ENCODE measurements at places on chromosomes 7 and 10. TPM values are rescaled to one million over a fixed set of nuclear protein-coding genes. Genes with fewer than 3 reads are reported as not detected.

- peak; percentile 72 for DNase-seq
Measured at GRCh38 chr10:101032637-101033224, 1.7 kb downstream of the SFXN3 start.

DNA sequence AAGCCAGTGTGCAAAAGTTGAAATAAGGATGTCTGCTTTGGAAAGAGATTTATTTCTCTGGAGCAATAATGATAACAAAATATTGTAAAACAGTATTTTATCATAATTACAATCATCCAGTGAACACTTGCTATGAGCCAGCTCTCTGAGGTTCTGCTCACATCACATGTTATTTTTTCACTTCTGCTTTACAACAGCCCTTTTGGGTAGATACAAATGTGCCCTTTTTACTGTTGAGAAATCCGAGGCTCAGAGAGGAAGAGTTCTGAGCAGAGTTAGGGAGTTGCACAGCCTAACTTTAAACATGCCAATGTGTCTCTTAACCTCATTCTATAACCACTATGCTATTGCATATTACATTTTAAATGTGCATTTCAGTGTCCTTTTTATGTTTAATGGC is 232.6 kb upstream of the CDC14C start:
- DNase-seq, result no peak

- DNase-seq, result no peak
Measured at GRCh38 chr7:127066974-127067373, 185.8 kb downstream of the GRM8 start.

DNA sequence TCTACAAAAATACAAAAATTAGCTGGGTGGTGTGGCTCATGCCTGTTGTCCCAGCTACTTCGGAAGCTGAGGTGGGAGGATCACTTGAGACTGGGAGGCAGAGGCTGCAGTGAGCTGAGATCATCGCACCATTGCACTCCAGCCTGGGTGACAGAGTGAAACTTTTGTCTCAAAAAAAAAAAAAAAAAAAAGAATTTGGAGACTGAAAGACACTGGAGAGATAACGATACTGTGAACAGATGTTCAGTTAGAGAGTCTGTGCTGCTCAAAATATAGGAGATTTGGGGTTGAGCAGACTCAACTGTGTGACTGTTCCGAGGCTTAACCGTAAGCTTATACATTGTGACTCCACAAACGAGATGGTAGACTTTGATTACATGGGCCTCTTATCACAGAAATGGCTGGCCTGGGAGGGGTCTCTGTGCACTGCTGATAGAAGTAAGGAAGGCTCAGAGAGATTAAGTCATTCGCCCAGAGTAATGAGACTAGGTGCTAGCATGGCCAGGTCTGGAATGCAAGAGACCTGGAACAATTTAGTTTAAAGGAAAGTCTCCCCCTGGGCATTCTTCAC is 19.4 kb downstream of the WBP1L start:
- DNase-seq, result no peak

DNA sequence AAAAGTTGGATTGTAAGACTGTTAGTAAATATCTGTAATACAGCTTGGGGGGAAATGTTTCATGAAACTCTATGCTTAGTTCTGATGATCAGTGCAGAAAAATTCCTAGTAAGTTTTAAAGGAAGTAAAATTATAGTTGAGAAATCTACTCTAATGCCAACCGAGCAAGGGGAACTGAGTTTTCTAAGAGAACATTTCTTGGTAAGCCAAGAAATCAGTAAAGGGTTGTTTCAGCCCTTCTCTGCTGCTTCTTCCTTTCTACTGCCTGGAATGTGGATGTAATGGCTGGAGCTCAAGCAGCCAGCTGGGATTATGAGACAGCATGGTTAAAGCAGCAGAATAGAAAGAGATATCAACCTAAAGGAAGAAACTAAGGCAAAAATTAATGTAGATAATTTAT is 15.9 kb upstream of the AKR1B1 start:
- DNase-seq, result no peak

DNA sequence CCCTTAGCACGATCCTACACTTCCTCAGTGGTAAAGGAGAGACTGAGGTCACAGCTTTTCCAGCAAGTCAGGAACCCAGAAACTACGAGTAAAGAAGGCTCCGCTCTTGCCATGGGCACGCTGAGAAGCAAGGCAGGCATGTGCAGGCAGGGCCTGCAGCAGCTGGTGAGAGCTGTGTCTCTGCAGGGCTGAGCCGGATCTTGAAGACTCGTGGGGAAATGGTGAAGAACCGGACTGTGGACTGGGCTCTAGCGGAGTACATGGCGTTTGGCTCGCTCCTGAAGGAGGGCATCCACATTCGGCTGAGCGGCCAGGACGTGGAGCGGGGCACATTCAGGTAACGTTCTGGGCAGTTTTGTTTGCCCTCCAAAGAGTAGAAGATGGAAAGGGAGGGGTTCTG is 51.9 kb upstream of the ZMIZ2 start:
- no peak for DNase-seq

- no peak for DNase-seq
Measured at GRCh38 chr10:86556933-86557649, 35.5 kb upstream of the WAPL start.

- no peak for DNase-seq
Measured at GRCh38 chr10:129900825-129901224, 63.2 kb downstream of the EBF3 start.

DNA sequence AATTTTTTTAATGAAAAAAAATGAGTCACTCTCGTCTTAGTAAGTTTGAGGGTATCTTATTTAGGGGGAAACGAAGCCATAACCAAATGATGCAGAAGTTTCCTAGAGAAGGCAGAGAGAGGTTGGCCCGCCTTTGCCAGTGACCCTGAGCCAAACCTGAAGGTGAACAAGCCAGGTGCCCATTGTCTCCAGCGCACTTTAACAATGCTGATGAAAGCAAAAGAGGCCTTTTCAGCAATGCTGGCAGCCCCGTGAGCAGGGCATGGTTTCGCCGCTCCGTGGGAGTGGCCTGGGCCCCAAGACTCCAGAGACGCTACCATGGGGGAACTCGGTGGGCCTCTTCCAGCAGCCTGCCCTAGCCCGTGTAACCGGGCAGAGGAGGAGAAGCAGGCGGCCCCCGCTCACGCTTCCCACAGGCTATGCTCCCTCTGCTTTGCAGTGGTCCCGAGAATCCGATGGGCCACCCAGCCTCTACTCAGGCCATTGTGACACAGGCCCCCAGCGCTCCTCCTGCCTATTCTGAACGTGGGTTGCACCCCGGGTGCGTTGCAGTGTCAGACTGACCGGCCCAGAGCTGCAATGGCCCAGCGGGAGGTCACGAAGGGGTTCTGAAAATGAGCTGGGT is 14.0 kb upstream of the UNCX start:
- DNase-seq, result no peak

GRCh38 chr10:58641095-58641531 is 128.4 kb downstream of the BICC1 start:
- DNase-seq, result no peak

DNA sequence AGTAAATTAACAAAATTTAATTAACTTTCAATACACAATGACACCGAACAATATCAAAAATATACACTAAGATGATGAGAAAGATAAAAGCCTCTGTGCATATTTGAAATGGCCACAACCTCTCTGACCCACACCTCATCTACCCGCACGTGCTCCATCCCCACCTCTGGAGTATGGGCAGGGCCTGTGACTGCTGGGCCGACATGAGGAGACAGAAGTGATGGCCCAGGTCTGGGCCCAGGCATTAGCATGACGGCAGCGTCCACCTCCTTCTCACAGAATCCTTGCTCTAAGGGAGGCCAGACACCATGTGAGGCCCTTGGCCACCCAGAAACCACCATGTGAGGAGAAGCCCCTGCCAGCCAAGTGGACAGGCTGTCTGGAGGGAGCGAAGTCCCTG is 122.1 kb upstream of the RNF32 start:
- DNase-seq, result no peak

GRCh38 chr7:1952169-1952760 is 280.5 kb downstream of the MAD1L1 start:
- DNase-seq, result no peak

DNA sequence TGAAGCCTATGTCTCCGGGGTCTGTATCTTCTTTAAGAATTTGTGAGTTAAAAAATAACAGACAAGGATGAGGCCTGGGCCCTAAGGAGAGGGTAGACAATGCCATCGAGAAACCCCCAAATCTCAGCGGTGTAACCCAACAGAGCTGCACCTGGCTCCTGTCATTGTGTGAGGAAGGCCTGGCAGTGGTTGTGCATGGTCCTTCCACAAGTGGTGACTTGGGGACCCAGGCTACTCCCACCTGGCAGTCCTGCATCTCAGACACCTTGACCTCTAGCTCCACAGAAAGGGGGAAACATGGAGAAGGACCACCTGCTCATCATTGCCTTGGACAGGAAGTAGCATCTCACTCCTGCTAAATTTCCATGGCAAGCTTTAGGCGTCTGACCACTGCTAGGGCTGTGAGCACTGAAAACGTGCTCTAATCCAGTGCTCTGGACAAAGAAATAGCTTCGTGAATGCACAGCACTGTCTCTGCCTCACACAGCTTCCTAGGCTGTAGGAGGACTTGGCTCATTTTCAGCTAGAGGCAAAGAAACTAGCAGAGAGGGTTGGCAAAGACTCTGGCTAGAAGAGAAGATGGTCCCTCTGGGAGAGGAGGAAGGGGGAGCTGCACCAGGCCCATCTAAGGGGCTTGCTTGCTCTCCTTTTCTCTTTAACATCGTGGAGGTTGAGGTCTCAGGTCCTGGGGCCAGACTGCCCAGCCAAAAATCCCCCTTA is 273.9 kb upstream of the ZMIZ1 start:
- DNase-seq, result no peak

- no peak for DNase-seq
Measured at GRCh38 chr10:126521399-126521798, 133.1 kb upstream of the ADAM12 start.

DNA sequence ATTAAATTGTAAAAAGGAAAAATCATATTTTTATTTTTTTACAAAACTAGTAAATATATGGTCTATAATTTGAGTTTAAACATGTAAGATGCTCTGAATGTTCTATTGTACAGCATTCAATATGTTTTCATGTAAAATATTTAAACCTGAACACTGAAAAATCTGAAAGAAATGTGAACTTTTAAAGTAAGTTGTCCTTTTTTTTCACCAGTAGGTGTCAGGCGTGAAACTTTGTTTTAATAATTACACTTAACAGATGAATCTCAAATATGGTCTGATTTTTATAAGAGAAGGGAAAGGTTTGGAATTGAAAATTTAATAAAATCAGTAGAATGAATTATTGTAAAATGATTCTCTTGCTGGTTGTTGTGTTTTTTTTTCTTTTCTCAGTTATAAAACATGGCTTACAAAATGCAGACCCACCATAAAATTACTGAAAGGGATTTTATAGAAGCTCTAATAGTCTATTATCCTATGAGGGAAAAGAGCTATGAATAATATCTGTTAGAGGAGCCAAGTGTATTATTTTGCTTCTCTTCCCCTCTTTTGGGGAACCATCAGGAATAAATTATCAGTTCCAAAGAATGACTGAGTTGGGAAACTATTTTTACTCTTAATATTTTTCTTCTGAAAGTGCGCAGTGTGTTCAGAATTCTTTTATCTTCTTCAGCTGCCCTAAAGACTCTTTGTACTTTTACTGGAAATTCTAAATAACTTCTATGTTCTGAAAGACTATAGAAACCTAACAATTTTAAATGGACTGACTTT is 217.7 kb upstream of the FZD1 start:
- no peak for DNase-seq

DNA sequence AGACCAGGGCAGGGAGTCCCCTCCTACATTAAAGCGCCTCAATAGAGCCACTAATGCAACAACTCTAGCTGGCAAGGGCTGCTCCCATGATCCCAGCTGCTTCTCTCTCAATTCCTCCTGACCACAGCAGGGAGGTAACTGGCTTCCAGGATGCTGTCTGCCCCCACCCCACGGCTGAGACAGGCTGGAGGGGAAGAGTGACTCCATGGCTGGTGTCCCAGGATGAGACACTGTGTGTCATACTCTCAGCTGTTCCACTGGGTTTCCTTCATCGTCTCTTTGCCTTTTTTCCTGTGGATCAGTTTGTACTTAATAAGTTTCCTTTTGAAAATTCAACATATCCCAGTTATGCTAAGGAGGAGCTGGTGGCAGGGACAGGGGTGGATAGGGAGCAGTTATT is 27.7 kb upstream of the MYH16 start:
- no peak for DNase-seq

GRCh38 chr10:124742413-124743190 is 1.6 kb downstream of the FAM53B start:
- no peak for DNase-seq

- peak; percentile 71 for DNase-seq
Measured at GRCh38 chr7:1458683-1459511, at the start of gene MICALL2. Gene MICALL2, minus strand, starts transcription at chr7:1459470. Its CDS starts 144 bp downstream, at chr7:1459326.

DNA sequence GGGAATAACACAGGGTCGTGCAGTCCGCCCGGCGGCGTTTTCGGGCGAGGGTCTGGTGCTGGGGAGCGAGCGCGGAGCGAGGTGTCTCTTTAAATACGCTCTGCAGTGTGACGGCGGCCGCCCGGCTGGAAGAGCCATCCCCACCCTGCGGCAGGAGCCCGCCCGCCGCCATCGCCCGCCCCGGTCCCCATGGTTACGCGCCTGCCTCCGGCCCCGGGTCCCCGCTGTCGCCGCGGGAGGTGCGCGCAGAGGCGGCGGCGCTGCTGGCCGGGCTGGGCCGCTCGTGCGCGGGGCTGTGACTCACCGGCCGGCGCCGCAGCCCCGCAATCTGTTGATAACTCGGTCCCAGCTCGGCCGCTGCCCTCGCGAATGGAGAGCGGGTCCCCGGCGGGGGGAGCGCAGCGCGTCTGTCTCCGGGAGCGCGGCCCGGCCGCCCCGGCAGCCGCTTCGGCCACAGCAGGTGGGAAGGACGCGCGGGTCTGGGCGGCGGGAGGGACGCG is at the start of gene ADGRA1:
Gene ADGRA1 (plus strand): TSS at position 246 of the 500 bp plus-strand sequence. CDS start 986 bp downstream, outside the sequence.
- peak; percentile 65 for DNase-seq

GRCh38 chr10:411603-412002 is 276.3 kb downstream of the ZMYND11 start:
- no peak for DNase-seq

- no peak for DNase-seq
Measured at GRCh38 chr10:3898821-3899220, 113.8 kb upstream of the KLF6 start.

- DNase-seq, result no peak
Measured at GRCh38 chr7:106425017-106425719, 140.4 kb upstream of the NAMPT start.

GRCh38 chr7:27134392-27134791 is 3.8 kb upstream of the HOXA4 start:
- DNase-seq, result no peak

GRCh38 chr10:90818736-90819135 is 39.1 kb downstream of the HTR7 start:
- DNase-seq, result no peak

CLCN1 gene
- under 0.01 TPM for total RNA-seq

GSTO2 gene
- total RNA-seq, result 2.4 TPM

CEP55 gene
- 2.4 TPM for total RNA-seq

ZNF488 gene
- 0.41 TPM for total RNA-seq

TMEM176B gene
- total RNA-seq, result 2.4 TPM

TMEM139 gene
- not detected for total RNA-seq

ZNF518A gene
- total RNA-seq, result 54.2 TPM

PRTFDC1 gene
- total RNA-seq, result 29.8 TPM

VAX1 gene
- total RNA-seq, result 1.2 TPM

SPAM1 gene
- total RNA-seq, result not detected

CRYGN gene
- under 0.01 TPM for total RNA-seq
